ENCODE measurements at places on chromosomes 16 and 17.

DNA sequence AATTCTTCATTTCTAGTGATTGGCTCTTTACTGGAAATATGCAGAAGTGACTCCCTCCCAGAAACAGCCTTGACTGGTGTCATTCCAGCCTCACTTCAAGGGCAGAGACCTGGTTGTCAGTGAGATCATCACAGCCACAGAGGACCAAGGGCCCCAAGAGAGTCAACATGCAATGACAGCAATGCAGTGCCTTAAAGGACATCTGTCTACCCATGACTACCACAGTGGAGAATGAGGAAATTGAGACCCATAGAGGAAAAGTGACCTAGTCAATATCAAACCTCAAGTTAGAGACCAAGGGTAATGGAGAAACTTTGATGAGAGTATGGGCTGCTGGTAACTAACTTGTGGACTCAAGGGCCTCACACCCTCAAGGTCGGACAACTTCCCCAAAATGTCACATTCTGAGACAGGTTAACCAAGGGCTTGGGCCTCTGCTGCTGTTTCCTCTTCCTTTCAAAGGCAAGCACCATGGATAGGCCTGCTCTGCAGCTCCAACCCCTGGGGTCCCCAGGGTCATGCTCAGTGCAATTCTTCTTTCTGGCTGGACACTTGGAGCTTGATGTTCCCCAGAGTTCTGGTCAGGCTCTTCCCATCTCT lies 11.3 kb downstream of the NOG start:
- DNase-seq = no peak

GRCh38 chr16:53112015-53112414 lies 57.2 kb downstream of the CHD9 start:
- no peak for DNase-seq

- no peak for DNase-seq
Observed at GRCh38 chr17:30380643-30381339, 2.1 kb downstream of the CPD start.

DNA sequence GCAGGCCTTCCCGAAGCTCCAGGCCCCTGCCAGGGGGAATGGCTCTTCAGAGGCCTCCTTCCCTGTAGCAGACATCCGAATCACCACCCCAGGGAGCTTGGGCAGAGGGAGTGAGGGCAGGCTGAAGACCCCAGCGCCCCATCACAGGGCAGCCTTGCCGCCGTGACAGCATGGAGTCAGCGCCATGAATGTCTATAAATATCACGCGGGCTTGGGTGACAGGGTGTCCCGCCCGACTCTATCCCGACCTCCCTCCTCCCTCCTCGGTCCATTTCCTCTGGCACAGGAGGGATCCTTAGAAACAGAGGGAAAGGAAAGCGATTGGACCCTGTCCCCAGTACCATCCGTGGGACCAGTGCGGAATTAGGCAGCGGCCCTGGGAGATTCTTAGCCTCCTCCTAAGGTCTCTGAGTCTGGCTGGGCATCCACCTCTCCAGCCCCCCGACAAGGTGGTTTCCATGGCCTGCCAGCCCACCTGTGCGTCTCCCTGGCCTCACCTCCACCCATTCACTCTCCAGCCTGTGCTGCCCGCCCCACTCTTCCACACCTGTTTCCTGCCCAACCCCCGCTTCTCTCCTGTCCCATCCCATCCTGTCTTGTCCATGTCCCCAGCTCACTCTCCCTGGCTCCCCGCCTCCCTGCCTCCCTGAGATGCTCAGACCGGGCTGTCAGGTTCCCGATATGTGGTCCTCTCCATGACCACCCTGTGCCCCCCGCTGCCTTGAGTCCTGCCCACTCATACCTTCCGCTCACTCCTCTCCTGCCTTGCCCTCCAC lies 5.1 kb downstream of the ATP2A1 start:
- no peak for DNase-seq

DNA sequence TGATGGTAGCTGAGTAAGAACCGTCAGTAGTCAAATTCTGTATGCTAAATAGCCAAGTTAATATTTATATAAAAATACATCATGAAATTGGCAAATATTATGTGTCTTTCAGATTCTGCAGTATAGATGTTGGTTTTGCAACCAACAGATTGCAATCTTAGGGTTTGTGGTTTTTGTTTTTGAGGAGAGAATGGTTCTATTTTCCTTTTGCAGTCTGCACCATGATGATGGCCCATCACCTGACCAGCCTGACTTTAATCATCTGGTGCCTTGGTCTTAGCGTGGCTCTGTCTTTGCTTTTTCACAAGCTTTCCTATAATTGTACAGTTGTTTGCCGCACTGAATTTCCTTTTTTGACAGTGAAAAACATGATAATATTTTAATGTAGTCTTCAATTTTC lies 50.7 kb downstream of the NUP93 start:
- no peak for DNase-seq

DNA sequence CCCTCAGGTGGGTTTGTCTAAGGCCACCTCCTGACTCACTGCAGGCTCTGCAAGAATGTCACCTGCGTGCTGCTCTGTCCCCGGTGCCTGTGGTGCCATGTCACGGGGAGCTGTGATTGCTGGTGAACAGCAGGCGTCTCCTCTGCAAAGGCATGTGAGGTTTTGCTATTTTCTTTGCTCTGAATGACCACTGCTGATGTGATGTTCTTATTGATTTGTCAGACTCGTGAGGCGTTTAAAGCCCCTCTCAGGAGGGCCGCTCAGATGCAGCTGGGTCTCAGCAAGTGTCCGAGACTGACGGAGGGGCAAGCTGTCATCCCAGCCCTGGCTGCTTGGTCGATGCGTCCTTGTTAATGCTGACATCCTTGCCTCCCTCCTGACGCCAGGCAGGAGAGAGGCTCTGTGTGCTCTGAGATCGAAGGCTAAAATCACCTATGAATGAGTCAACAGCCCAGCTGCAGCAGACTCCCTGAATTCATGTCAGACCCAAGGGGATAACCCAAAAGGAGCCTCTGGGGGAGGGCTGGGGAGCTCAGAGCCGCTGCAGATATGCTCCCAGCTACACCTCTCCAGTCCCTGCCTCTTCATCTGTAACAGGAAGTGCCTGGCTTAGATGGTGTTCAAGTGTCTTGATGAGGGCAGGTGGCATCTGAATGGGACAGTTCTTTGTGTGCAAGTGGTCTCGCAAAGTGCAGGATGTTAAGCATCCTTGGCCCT lies 11.8 kb upstream of the PEMT start:
- DNase-seq = no peak

- no peak for DNase-seq
Observed at GRCh38 chr16:83723244-83723643, 84.5 kb upstream of the HSBP1 start.

DNA sequence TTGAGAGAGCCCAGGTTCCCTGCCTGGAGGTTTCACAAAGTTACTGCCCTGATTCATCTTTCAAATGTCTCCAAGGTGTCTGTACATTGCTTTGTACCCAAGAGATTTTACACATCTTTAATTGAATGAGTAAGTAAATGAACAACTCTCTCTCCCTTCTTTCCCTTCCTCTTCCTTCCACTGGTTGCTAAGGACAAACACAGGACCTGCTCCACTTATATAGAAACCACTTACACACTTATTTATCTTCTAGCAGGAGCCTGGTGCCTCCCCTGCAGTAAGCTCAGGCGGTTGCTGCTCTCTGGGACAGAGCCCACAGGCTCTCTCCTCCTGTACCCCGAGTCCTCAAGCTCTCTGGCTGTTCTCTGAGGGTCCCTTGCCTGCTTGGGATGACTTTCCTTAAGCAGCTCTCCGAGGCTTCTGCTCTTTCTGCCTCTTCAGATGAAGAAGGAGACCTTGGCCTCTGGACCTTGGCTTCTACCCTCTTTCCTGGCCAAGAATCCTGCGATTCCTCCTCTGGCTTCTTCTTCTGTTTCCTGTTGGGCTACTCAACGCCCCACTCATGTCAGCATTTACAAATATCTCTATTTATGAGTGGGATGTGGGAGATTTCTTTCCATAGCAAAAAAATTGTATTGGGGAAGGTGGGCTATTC lies 9.9 kb downstream of the PIRT start:
- DNase-seq = no peak

GRCh38 chr17:80663781-80664206 lies 119.2 kb downstream of the RPTOR start:
- DNase-seq = no peak

Measured in HFF-Myc (cell line).